ENCODE measurements at places on chromosomes 16 and 17.
A peak's percentile ranks its signal among the peaks of the same experiment; 100 is the strongest.

DNA sequence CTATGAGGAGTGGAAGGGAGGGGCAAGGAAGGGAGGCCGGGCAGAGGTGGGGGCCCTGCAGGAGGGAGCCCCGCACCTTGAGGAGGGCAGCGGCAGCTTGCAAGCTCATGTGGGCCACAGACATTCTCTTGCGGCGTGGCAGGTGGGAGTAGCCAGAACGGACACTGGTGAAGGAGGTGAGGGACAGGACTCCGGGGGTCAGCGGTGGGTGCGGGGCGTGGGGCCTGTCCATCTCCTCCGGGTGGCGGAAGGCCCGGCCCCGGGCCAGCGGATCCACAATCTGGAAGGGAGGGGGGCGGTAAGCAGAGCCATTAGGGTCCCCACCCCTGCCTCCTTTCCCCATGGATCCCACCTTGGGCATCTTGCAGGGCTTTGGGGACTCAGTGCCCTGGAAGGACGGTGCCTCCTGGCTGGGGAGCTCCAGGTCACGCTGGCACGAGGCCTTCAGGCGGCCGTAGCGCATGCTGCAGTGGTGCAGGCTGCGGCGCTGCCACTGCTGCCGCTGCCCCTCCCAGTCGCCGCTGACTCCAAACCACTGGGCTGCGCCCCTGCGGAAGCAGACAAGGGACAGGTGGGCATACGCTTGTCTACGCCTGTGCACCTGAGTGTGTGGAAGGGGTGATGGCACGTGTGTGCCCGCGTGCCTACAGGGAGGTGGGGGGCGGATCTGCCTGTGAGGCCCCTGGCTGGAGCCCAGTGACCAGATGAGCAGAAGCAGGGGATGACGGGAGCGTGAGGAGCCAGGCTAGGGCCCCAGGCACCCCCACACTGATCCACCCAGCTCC is 11.5 kb downstream of the AANAT start:
- DNase-seq = no peak

GRCh38 chr17:37820995-37821713 is 76.3 kb upstream of the HNF1B start:
- no peak for DNase-seq

- no peak for DNase-seq
Observed at GRCh38 chr17:77212081-77212832, 71.5 kb downstream of the SEC14L1 start.

DNA sequence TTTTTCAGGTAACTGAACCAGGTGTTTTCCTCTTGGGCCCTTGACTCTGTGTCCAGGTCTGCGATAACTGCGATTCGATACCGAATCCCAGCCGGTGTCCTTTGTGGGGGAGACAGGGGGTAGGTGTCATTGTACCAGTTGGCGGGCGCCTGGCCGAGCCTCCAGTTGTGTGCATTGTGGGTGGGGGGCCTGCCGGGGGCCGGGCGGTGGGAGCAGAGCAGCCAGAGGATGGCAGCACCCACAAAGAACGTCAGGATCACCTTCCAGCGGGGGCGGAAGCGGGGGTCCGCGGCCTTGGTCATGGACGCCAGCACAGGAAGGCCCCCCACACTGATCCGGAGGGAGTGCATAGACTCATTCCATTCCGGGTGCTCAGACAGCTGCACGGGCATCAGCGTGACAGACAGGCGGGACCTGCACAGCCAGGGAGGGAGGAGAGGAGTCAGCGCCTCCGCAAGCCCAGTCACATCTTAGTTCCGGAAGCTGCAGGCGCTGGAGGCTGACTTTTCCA is 12.3 kb downstream of the CANT1 start:
- DNase-seq = no peak

- no peak for DNase-seq
Observed at GRCh38 chr16:87881324-87882200, 12.3 kb upstream of the SLC7A5 start.

- DNase-seq = peak; percentile 48
Observed at GRCh38 chr16:10827691-10828341, 9.2 kb upstream of the TVP23A start.

- no peak for DNase-seq
Observed at GRCh38 chr16:58128711-58129096, 477 bp downstream of the CFAP20 start.

- no peak for DNase-seq
Observed at GRCh38 chr17:36507266-36507665, 20.8 kb downstream of the ZNHIT3 start.

GRCh38 chr16:26787924-26788323 is 278.8 kb upstream of the C16orf82 start:
- no peak for DNase-seq

DNA sequence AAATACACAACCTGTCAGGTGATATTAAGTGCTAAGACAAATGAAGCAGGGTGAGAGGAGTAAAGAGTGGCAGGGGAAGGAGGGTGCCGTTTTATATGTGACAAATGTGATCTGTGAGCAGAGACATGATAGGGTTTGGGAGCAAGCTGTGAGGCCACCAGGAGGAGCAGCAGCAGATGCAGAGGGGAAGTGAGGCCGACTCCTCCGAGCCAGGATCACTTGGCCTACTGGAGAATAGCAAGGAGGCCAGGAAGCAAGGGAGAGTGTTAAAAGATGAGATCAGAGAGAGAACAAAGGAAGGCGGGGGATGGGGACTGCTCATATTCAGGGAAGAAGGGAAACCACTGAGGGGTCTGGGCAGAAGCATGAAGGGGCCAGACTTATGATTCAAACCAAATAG is 129.4 kb downstream of the TANGO6 start:
- DNase-seq = no peak

- DNase-seq = no peak
Observed at GRCh38 chr16:27841061-27841801, 222.3 kb downstream of the GSG1L start.

GRCh38 chr16:86496929-86497461 is 13.3 kb upstream of the FOXF1 start:
- no peak for DNase-seq

DNA sequence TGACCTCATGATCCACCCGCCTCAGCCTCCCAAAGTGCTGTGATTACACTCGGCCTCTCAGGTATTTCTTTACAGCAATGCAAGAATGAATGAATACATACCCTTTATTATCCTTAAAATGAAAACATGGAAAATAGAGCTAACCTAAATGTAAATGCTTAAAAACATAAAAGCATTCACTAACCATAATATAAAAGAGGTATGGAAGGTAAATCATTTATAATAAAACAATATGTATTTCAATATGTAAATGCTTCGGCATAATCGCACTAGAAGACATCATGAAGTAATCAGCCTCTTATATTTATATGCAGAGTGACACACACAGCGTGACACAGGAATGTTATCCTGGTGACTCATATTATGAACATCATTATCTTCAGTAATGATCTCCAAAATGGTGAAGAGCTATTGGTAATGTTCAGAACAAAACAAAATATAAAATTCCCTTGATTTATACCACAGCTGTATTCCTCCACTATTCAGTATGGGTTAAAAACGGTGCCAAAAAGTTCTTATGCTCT is 53.9 kb downstream of the AIPL1 start:
- no peak for DNase-seq

- DNase-seq = no peak
Observed at GRCh38 chr16:25107466-25107792, 4.1 kb upstream of the LCMT1 start.

DNA sequence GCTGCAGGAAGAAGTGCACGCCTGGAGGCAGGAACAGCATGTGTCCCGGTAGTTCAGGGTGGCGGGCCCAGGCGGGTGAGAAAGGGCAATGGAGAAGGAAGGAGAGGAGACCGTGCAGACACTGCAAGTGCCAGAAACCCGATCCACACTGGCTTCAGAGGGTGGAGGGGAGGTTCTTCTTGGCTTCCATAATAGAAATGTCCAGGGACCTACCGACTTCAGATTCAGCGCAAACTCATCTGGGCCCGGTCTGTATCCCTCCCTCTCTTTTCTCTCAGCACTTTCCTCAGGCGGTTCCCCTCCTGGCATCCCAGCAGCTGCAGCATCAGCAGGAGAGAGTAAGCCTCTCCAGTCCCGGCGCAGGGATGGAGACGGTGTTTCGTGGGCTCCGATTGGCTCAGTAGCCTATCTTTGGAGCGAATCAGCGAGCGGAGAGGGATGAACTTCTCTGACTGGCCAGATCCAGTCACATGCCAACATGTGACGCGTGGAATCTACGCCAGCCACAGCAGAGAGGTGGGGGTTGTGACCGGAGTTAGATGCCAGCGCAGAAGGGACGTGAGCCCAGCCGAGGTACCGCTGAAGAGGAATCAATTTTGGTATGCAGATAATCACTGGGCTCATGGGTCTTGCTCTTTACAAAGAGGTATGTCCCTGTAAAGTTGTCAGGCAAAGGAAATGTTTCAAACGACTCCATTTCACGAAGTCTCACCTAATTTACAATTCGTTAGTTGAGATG is 1.9 kb upstream of the PRPSAP2 start:
- peak; percentile 93 for DNase-seq

- no peak for DNase-seq
Observed at GRCh38 chr17:72890711-72891110, 201.8 kb downstream of the SLC39A11 start.

DNA sequence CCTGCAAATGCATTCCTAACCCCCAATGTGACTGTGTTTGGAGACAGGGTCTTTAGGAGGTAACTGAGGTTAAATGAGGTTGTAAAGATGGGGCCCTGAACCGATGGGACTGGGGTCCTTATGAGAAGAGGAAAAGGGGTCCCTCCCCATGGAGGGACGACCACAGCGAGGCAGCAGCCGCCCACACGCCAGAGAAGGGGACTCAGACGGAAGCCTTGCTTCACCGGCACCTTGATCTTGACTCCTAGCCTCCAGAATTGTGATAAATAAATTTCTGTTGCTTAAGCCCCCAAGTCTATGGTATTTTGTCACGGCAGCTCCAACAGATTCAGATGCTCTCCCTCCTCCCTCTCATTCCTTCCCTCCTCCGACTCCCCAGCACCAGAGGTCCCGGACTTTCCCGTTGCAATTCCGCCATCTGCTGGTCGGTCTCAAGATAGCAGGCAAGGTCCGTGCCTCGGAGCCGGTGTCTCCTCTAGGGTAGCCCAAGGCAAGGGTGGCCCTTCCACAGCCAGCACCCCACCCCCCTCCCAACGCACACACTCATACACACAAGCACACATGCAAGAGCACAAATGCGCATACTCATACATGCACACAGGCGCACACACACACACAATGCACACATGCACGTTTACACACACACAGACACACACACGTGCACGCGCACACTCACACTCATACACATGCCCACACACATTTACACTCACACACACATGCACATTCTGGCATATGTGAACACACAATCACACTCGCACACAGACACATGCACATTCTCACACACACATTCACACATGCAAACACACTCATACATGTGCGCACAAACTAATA is 23.1 kb upstream of the C16orf78 start:
- peak; percentile 8 for DNase-seq

DNA sequence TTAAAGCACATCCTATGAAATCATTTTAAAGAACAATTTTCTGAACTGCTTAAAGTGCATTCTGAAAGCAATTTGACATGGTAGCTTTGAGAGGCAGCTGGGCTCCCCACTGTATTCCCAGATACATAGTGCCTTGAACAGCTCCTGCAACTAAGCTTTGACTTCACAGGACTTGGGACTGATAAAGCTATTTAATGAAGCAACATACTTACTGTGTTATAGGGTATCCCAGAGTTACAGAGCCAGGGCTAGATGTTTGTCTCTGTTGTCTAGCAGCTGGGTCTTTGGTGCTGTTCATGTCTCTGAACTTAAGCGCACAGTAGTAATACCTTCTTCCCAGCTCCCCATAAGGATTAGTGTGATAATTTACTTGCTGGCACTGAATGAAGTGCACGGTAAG is 862 bp downstream of the ACSM1 start:
- DNase-seq = no peak

DNA sequence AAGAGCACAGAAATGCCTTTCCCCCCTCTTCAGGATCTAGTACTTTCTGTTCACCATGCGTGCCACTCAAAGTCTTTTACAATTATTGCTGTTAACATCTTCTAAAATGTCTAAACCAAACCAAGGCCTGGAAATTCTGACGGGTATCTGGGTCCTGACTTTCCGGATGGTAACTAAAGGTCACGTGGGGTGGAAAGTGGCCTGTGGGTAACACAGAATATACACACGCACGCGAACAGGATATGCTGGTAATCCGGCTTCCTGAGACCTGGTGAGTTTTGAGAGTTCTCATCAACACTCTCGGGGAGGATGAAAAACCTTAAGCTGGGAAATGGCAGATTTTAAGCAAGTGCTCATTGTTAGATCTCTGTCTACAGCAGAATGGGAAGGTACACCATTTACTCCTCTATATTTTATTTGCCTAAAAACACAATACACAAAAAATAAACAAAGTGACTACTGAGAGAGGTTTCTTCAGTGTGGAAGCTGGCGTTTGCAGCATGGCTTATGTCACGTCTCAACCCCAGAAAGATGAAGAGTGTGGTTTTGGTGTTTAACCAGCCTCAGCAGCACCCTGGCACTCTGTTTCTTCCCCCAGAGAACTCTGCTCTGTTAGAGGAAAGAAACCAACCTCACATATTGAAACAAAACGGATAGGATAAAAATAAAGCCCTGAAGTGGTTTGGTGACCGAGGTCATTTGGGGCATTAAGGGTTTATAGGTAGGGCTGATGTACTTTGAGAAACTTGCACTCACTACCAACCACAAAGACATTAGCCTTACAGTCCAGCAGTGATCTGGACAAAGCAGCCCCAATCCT is 37.3 kb downstream of the SMG6 start:
- no peak for DNase-seq

GRCh38 chr16:9661336-9662017 is 520.8 kb downstream of the GRIN2A start:
- no peak for DNase-seq

DNA sequence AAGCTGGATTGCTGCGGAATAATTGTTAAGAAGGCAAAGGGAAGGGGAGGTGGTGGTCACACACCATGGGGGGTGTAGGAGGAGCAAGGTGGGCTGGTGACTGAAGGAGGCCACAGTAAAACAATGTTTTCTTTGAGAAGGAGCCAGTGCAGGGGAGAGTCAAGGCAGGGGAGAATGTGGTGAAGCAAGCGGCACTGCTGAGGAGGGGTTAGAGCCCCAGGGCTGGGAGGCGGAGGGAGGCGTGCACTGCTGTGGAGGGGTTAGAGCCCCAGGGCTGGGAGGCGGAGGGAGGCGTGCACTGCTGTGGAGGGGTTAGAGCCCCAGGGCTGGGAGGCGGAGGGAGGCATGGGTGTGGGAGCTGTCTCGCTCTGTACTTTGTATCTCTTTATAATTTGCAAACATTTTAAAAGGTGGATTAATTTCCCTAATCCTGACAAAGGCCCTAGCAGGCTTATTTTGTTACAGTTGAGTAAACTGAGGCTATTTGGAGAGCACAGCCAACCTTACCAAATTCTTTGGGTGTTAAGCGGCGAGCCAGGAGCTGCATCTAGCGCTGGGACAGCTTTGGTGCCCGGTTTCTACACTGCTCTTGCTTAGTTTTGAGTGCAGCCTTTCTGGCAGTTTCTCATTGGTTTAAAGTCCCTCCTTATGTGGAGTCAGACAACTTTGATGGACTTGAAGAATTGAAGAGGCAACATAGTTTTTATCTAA is 20.9 kb downstream of the RPTOR start:
- no peak for DNase-seq

GRCh38 chr17:74772053-74772452 is 4.1 kb downstream of the NAT9 start:
- DNase-seq = no peak

GRCh38 chr17:12592941-12593340 is 72.7 kb upstream of the MYOCD start:
- no peak for DNase-seq

- no peak for DNase-seq
Observed at GRCh38 chr17:5283571-5284315, 1.7 kb downstream of the RABEP1 start.

GRCh38 chr16:79786389-79786788 is 185.9 kb upstream of the MAF start:
- no peak for DNase-seq
